Stimulated activated CD8-positive, alpha-beta memory T cell treated with anti-CD3 and anti-CD28 coated beads, Interleukin-15, amount 100 ng/mL, for 4 hours (primary cell): ENCODE measurements at places on chromosomes 6 and 20.

- no peak for DNase-seq
These were observed 48.8 kb downstream of the DST start for GRCh38 chr6:56593801-56594318.

DNA sequence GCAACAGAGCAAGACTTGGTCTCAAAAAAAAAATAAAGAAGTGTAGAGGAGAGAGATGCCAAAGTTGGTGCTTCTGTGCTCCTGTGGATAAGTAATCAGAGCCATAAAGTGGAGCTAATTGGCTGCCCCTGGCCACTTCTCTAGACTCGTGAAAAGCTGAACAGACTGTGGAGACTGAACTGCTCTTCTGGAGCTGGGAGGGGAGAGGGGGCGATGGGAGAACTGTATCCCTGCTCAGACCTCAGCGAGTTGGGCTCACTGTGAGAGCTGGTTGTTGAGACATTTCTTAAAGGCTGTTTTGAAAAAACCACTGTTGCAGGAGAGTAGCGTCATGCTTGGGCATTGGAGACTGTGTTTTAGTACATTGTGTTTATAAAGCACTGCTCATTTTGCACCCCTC, 125.7 kb downstream of the TCP11 start:
- DNase-seq: no peak

DNA sequence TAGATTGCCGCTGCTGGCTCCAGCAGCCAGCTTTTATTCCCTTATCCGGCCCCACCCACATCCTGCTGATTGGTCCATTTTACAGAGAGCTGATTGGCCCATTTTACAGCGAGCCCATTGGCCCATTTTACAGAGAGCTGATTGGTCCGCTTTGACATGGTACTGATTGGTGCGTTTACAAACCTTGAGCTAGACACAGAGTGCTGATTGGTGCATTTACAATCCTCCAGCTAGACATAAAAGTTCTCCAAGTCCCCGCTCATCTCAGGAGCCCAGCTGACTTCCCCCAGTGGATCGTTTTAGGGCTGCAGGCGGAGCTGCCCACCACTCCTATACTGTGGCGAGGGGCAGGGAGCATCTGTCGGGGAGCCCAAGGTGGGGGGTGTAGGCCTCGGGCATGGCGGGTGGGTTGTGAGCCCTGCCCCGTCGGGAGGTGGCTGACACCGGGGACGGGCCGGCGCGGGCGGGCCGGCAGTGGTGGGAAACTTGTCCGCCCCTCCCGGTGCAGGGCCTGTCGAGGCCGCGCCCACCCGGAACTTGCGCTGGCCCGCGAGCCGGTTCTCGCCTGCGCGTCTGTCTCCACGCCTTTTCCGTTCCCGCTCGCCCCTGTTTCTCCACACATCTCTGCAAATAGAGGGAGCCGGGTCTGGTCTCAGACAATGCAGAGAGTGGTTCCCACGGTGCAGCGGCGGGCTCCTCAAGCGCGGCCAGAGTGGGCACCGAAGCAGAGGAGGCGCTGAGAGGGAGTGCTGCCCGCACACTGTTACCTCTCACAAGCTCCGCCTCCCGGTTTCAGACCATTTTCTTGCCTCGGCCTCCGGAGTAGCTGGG, 86.1 kb upstream of the STMND1 start:
- DNase-seq: peak; percentile 25

GRCh38 chr6:138817799-138818198, 21.9 kb downstream of the ECT2L start:
- no peak for DNase-seq

- no peak for DNase-seq
These were observed 586.6 kb upstream of the BTBD3 start for GRCh38 chr20:11331096-11331495.

- DNase-seq: no peak
These were observed 150.8 kb downstream of the PRL start for GRCh38 chr6:22145823-22146677.

GRCh38 chr20:14069796-14070195, 74.5 kb downstream of the MACROD2 start:
- no peak for DNase-seq

- no peak for DNase-seq
These were observed 259.1 kb downstream of the HACE1 start for GRCh38 chr6:104600639-104600931.

GRCh38 chr6:132190097-132190814, 211.0 kb downstream of the MOXD1 start:
- DNase-seq: no peak

- DNase-seq: no peak
These were observed 6.9 kb upstream of the RPS6KA2 start for GRCh38 chr6:166633732-166634535.

DNA sequence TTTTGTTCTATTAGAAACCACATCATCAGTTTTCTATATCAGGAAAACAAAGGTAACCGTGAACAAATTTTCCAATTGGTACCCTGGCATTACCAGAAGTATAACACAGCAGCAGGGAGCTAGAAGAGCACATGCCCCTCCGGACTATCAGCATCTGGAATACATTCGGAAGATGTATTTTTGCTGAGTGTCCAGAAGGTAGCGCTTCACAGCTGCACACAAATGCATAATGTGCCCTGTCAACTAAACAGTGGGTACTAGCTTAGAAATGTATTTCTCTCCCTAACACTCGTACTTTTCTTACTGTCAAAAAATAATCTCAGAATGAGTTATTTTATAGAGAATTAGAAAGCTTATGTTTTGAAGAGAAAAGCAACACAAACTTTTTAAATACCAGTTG, 77.6 kb downstream of the HUS1B start:
- DNase-seq: no peak

DNA sequence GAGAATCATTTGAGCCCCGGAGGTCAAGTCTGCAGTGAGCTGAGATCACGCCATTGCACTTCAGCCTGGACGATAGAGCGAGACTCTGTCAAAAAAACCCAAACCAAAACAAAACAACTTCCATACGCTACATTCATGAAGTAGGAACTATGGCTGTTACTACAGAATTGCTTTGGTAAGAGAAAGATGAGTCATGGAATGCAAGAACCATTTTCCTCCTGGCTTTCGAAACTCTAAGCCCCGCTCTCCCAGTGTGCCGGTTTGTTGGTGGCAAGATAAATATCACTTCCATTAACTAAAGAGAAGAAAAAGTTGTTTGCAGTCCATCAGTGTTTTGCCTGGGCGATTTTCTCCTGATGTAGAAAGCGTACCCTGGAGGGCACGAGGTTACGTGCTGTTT, 61.3 kb downstream of the ZDHHC14 start:
- no peak for DNase-seq

DNA sequence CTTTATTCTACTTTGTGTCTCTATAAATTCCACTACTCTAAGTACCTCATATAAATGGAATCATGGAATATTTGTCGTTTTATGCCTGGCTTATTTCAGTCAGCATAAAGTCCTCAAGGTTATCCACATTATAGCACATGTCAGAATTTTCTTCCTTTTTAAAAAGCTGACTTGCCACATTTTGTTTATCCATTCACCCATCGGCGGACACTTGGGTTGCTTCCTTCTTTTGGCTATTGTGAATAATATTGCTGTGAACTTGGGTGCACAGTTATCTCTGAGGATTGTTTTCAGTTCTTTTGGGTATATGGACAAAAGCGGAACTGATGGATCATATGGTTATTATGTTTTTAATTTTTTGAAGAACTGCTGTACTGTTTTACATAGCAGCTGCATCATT, 39.1 kb upstream of the ME1 start:
- no peak for DNase-seq

- no peak for DNase-seq
These were observed 21.8 kb downstream of the ULBP1 start for GRCh38 chr6:149985481-149985937.

DNA sequence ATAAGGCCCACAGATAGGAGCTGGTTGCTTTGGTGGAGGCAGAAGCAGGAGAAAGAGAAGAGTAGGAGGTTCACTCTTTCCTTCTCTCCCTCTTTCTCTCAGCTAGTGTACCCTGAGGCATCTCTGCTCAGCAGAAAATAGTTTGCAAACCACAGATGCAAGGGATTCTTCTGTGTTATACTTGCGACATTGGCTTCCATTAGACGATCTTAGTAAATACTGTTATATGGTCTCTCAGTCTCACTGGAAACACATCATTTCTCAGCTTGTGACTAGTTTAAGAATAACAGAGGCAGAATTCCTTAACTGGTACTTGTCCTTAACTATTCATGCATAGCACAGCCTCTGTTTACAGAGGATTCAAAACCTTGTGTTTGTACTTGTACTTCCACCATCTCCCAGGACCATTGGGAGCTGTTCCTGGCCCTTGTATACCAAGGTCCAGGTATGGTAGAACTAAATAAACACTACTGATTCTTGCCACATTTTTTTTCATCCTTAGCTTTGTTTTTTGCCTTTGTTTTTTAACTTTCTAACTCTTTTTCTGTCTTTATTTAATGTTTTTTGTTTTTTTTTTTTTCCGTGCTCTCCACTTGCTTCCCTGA, 218.2 kb downstream of the OTOR start:
- DNase-seq: no peak

DNA sequence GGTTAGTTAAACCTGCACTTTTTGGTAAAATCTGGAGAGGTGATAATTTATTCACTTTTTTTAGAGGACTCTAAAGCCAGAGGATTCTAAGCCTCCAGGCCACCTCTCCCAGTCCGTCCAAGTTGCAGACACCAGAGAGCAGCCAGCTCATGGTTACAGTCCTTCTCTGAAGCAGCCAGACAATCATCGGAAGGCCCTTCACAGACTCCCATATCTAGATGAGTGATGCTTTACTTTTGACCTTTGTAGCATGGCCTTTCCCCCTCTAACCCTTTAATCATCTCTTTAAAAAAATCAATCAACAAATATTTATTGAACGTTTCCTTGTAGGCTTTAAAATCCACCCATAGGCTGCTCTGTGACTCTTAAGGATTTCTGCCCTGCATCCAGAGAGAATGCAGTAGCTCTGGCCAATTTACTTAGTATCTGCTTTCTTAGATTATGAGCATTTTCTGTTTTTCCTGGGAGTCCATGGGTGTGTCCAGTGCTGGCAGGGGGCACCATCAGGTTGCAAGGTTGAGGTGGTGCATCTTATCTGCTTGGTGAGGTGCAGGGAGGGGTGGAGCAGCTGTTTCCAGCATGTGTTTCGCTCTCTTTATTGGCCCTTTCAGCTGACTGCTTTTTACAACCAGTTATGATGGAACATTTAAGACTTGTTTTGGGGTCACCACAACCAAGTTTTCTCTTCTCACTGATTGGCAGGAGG, 58.6 kb downstream of the JARID2 start:
- no peak for DNase-seq

GRCh38 chr6:123027408-123027807, 31.4 kb downstream of the CLVS2 start:
- no peak for DNase-seq

- DNase-seq: no peak
These were observed 277.6 kb upstream of the RNF217 start for GRCh38 chr6:124684621-124685020.

- DNase-seq: no peak
These were observed 185.9 kb downstream of the PDE7B start for GRCh38 chr6:136037242-136037875.

DNA sequence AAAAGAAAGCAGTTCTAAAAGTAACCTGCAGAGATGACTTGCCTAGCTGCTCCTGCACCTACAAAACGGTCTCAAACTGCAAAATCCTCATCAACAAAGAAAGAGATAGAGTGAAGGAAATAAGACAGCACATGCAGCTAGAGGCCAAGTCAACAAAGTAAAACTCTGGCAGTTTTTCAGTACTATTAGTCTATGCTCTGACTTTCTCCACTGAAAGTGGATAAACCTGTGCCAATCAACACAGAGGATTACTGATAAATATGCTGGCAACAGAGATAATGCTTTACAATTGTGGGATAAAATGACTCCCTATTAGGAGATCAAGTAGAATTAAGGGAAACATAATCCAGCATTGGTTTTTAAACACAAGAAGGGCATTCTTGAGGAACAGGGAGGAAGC, 13.4 kb downstream of the KIAA0319 start:
- DNase-seq: no peak

GRCh38 chr6:6746333-6746969, 157.9 kb downstream of the LY86 start:
- no peak for DNase-seq

DNA sequence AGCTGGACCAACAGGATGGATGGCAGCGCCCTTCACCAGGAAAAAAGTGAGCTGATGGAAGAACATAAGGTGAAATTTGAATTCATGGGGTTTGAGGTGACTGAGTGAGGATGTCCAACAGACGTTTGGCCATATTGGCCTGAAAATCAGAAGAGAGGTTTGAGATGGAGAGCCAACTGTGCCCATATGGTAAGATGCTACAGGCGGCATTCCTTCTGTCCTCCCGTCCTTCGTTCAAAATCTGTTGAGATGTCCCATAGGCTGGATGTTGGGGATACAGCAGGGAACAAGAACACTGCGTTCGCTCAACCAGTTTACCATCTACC, 468 bp upstream of the CMTR1 start:
- no peak for DNase-seq

DNA sequence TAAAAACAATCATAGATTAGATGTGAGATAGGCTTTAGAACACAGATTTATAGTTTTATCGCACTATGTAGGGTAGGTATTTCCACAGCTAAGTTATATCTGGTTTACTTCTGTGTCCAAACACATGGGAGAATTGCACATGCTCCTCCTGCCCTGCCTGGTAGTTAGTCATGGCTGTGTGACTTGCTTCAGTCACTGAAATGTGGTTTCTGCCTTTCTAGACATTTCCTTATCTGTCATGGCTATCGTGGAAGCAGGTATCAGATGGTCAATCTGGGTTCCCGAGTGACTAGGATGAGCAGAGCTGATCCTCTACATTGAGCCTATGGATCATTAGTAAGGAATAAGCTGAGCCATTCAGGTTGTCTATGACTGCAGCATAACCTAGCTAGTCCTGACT, 117.8 kb upstream of the GMDS start:
- DNase-seq: no peak

DNA sequence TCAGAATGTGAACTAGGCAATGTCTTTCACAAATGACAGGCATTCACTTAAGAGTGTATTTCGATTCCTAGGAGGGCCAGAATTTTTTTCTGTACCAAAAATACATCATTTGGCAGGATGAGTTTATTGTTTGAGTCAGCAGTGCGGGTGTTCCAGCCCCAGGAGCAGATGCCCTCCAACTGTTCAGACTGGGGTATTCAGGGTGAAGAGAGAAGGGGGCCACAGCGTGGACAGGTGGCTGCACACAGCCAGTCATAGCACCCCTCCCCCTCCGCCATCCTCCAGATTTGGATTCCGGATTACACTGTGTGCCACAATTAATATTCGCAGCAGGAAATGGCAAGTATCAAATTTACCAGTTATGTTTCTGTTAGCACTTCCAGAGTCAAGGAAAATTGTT, 38.6 kb downstream of the RIPOR2 start:
- DNase-seq: no peak

DNA sequence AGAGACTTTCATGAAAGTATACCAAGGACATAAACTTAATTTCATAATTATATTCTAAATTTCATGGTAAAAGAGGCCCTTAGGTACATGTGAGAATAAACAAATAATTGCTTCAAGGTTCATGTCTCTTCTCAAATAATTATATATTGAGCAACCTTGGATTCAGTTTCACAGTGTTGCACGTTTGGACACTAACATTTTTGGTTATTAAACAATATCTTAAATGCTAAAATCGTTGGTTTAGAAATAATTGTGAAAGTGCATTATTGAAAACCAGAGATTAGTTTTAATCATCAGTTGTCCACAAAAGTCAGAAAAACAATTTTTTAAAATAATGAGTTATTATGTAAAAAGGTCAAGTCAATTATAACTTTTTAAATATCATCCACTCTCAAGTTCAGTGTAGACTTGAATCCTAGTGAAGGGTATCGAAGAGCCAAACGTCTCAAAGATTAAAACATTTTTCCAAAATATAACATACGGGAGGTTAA, 227.1 kb upstream of the DEFB112 start:
- DNase-seq: no peak

- no peak for DNase-seq
These were observed 224.8 kb upstream of the CDH4 start for GRCh38 chr20:61027218-61027617.

GRCh38 chr6:93746892-93747291, 327.5 kb upstream of the EPHA7 start:
- no peak for DNase-seq
